ENCODE measurements at places on chromosomes 16 and 17.
A peak's percentile ranks its signal among the peaks of the same experiment; 100 is the strongest.

DNA sequence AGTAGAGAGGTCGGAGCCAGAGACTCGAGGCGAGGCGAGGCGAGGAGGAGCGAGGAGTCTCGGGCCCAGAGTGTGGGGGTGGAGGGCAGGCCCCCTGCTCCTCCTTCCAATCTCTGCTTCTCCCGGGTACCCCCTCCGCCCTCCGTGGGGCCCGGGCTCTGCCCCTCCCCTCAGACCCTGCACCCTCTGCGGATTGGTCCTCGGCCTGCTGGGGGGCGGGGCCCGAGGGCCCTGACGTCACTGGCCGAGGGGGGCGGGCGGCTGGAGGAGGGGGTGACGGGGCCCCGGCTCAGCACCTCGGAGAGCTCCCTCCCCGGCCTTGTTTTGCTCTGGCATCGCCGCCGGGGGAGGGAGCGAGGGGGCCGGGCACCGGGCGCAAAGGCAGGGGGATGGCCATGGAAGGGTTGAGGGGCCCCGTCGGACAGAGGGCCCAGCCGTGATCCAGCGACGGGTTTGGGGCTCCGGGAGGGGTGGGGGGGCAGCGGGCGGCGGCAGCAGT is at the start of gene RUNDC3A:
Gene RUNDC3A (plus strand): TSS at position 282 of the 499 bp plus-strand sequence. CDS start 232 bp downstream, outside the sequence.
- DNase-seq, result no peak

- no peak for DNase-seq
Observed at GRCh38 chr17:67124450-67125148, 80.2 kb downstream of the CACNG1 start.

GRCh38 chr17:10031606-10032005 is 126.5 kb upstream of the RCVRN start:
- no peak for DNase-seq

GRCh38 chr17:81394377-81394920 is 808 bp upstream of the BAHCC1 start:
- DNase-seq, result no peak

DNA sequence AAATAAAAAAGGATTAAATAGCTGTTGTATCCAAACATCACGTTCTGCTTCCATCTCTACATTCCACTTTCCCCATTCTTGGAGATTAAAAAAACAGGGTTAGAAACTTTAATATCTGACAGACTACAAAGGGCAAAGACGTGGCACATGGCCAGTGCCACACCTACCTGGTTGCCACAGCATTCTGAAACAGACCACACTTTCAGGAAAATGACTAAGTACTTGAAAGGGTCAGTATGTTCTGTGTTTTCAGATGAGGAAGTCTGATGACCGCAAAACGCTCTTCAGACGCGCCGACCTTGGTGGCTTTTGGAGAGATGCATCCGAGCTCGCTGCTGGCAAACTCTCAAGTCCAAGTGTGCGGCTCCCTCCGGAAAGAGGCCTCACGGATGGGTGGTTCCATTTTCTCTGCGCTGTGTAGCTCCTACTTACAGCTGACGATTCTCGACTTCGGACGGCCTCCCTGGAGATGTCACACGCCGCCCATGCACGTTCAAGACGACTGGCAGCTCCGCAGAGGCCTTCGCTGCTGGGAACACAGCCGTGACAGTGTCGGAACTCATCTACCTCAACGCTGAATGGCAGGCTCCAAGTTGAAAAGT is 15.5 kb downstream of the MAP1LC3B start:
- DNase-seq, result no peak

- DNase-seq, result peak; percentile 52
Observed at GRCh38 chr16:27253526-27253930, 15.0 kb downstream of the NSMCE1 start.

DNA sequence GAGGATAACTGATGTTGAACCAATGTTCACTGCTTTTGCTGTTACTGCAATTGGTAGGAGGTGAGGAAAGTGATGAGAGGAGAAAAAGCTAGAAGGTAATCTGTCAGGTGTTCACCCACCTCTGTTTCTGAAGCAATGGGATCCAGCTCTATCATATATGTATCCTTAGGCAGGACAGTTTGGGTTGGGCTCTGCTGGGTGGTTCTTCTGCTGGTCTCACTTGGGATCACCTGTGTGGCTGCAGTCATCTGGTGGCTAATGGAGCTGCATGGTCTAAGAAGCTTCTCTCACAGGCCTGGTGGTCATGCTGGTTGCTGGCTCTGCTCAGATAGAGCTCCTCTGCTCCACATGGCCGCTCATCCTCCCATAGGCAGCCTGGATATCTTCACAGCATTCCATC is 40.2 kb upstream of the ZCCHC14 start:
- DNase-seq, result no peak

DNA sequence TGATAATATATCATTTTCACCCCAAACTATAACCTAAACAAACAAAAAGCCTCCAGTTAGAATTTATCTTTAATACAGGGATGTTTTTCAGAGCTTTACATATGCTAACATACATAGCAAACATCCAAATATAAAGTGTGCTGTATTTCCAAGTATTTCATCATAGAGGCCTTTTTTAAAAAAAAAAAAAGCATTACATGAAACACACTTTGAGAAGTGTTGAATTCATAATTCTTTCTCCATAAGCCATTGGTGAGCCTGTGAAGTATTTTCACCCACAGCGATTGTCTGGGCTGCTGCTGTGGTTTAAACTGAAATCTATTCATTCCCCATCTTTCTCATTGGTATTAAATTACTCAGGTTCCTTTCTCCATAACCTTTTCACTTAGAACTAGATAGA is 503.4 kb upstream of the CDH8 start:
- no peak for DNase-seq

DNA sequence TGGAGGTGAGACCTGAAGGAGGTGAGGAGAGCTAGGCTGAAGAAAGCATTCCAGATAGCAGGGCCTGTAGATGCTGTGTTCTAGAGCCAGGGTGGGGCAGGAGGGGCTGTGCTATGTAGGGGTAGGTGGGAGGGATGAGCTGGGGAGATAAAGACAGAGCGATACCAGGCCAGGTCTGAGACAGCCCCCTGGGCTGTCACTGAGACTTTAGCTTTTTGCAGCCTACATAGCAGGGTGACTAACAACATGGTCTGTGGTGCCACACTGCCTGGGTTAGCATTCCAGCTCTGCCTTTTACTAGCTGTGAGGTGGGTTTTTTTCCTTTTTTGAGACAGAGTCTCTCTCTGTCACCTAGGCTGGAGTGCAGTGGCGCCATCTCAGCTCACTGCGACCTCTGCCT is 14.3 kb downstream of the NUP85 start:
- DNase-seq, result no peak

- DNase-seq, result peak; percentile 39
Observed at GRCh38 chr16:53714205-53715022, 10.5 kb downstream of the FTO start.

DNA sequence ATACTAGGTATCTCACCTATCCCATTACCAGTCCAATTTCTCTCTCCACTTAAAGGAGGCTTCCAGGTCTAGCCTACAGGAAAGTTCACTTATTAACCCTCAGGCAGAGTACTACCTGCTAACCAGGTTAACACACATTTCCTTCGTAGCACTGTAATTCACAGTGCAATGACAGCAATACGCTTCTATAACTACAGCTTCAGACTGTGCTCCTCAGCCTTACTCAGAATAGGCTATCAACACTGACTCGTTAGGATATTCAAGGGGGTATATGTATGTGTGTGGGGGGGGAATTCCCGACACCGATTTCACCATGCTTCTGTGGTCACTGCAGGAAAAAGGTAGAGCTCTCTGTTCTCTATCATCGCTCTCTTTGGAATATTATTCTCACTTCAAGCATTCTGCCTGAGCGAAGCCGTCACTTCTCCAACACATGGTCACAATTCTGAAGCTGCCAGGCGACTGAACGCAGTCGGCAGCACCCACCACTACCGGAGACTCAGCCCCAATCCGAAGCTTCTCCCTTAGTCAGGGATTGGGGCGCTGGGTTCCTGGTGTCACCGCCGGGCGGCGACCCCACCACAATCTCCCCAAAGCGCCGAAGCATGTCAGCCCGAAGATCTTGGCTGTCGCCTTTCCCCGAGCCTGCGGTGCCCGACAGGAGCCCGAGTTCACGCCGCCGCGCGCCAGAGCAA is 618 bp downstream of the GGA3 start:
- DNase-seq, result no peak

Measured in GM04503 (cell line).